ENCODE measurements at places on chromosomes 5 and 9.

DNA sequence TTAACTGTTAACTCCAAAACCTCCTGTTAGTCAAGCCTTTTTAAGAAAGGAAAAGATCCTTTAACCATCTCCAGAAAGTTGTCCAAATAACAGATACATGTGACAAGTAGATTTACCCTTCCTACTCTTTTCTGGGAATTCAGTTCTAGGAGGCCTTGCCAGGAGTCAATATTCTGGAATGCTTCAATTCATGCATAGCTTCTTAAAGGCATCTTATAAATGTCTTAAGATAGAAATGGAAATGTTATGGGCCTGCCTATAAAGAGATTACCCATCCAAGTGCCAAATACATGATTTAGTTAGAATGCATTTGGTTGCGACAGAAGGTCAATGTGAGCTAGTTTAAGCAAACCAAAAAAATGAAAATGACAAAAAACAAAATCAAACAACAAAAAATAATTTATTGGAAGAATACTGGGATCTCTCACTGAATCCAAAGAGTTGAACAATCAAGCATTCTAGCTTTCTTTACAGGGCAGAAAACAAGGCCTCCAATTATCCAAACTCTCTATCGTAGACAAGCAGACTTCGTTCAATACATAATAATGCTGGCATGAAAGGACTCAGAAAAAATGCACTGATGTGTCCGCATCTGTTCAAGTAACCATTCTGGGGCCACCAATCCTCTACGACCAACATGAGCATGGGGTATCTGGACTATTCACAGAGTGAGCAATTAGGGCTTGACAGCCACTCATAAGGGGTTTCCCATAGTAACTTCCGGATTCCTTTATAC lies 188.6 kb downstream of the CTNND2 start:
- no peak for DNase-seq

GRCh38 chr5:173310218-173310769 lies 17.9 kb downstream of the STC2 start:
- DNase-seq = no peak

GRCh38 chr5:61817472-61818326 lies 485.6 kb downstream of the ZSWIM6 start:
- DNase-seq = no peak

DNA sequence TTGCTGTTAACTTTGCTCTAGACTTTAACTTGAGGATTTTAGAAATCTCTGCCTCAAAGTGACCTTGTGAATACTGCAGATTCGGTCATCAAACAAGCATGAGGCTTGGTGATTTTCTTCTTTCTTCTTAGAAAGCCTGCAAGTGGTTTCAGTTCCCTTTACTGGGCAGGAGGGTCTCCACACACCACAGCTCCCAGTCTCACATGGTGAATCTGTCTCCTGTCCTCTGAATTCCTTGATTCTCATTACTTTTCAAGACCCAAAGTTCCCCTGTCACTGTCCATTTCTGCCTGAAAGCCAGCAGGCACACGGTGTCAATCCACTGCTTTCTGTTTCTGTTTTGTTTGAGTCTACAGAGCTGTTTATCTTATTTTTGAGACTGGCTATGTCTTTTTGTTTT lies 14.1 kb downstream of the HSPB3 start:
- DNase-seq = peak; percentile 29

- no peak for DNase-seq
Observed at GRCh38 chr5:168365581-168366081, 74.2 kb downstream of the WWC1 start.

All from GM10248 (cell line).